ENCODE measurements at places on chromosomes 6 and 20.

- no peak for DNase-seq
Observed at GRCh38 chr6:85795945-85796344, 153.3 kb upstream of the SYNCRIP start.

DNA sequence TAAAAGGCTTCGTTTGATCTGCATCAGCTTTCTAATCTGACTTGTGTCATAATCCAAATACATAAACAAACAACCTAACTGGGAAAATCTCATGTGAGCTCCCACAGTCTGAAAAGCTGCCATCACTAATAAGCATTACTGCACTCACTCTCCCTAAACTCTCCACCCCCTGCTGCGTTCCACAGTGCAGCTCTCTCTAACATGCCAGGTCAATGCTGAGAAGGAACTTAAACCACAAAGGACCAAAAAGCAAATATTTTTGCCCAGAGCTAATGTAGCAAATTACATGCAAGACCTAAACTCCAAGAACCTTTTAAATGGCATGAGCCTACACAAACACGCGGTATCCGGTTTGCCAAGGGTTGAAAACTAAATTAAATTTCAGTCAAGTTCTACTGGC lies 542.3 kb upstream of the JARID2 start:
- DNase-seq: no peak

DNA sequence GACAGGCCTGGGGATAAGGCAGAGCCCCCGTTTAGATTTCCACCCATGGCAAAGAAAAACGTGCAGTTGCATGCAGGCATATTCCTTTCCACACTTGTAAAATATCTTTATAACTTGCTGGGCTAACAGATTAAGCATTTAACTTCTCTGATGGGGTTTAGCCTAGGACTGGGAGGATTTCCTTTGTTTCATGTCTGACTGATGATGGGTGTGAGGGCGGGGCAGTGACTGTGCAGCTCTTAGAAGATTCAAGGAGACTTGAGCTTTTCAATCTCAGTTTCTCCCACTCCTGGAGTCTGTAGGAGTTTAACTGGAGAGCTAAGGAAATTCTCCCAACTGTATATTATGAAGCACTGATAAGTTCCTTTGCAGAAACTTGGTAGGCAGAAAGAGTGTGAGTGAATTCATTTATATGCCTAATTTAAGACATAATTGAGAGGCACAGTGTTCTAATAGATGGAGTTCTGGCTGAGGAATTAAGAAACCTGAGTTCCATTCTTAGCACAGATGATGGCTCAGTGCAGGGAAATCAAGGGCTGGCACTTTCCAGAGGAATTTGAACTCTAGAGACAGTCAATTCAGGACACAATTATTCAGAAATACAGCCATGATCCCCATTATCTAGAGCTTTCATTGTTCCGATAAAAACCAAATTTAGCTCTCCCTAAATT lies 214.6 kb upstream of the CNR1 start:
- no peak for DNase-seq

DNA sequence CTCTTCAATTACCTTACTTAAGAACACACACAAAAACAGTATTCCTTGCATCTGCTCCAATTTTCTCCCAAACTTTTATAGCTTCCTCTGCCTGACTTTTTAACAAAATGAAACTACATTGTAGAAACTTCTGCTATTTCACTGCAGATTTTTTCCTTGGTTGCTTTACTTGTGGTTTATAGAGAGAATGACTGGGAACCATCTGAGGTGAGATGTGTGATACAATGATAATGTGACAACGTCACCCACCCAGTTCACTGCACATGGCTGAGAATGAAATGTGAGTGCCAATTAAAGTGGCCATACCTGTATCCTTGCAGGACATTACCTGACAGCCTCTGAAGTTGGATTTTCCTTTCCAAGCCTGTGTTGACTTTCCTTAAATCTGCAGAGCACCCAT lies 258.4 kb downstream of the CD83 start:
- no peak for DNase-seq

All from hepatic stellate cell (primary cell).